Keratinocyte (primary cell): ENCODE measurements at places on chromosomes 16 and 17.

DNA sequence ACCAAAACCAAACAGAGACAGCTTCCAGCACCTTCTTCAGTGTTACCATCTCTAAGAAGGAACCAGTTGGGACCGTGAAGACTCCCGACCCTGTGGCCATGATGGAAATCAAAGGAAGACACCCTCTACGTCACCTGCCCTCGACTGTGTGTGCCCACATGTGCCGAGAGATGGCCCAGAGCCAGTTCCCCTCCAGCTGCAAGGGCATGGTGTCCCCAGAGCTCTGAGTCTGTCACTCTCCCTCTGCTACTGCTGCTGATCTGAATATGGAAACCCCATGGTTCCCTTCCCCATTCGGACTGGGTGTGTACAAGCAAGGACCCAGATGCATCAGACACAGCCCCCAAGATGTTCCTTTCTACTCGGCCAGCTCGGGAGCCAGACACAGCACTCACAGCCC is 76.4 kb downstream of the SOCS1 start:
- DNase-seq, result no peak

DNA sequence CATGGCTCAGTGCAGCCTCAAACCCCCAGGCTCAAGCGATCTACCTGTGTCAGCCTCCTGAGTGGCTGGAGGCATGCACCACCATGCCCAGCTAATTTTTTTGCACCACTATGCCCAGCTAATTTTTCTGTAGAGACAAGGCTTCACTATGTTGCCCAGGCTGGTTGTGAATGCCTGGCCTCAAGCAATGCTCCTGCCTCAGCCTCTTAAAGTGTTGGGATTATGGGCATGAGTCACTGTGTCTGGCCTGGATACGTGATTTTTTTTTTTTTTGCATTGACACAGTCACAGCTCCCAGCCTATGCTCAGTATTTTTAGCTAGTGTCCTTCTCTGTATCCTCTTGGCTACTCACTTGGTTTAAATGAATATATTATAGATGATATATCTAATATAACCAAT is 377.0 kb upstream of the TNRC6C start:
- DNase-seq, result peak; percentile 49

DNA sequence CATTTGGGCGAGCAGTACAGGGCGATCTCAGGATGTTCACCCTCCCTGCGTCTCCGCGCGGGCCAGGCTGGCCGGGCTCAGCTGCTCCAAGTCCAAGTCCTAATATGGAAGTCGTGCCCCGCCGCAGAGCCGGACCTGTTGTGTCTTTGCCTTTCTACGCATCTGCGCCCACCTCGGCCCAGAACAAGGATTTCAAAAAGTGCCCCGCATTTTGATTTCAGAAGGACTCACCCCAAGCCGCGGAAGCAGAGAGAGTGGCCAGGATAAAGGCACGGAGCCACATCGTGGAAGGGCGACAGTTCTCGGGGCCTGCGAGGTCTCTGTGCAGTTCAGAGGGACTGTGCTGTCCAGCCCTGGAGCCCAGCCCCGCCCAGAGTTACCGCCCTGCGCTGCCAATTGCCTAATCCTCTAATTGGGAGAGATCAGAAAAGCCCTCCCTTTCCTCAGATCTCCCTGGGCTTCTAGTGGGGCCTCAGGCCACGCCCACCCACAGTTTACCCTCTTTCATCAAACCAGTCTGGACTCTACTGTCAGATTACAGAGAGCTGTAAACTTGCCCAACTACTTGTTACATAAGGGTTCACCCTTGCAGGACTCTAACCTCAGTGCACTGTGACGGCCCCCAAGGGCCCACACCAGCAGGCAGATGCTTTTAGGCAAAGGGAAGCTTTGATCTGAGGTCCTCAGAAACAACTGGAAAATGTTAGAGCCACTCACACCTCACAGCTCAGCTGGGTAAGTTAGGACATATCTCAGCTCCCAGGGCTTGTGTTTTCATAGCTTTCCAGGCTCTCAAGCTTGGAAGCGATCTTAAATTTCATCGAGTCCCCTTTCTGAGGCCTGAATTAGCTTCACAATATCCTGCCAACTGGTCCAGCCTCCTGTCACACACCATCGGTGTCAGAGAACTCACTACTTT is at the start of gene CES1:
CES1 (minus strand) TSS at position 324 of the 919 bp plus-strand sequence; CDS start at position 283, 41 bp downstream.
- no peak for DNase-seq

DNA sequence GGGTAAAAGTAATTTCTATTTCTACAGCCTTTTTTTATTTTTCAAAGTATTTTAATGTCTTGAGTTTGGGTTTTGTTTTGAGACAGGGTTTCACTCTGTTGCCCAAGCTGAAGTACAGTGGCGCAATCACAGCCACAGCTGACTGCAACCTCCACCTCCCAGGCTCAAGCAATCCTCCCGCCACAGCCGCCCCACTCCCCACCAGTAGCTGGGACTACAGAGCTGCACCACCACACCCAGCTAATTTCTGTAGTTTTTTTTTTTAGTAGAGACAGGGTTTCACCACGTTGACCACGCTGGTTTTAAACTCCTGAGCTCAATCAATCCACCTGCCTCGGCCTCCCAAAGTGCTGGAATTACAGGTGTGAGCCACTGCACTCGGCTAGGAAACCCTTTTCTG is 44.0 kb downstream of the TUBD1 start:
- DNase-seq, result no peak

GRCh38 chr16:75096656-75097055 is 19.9 kb downstream of the LDHD start:
- no peak for DNase-seq

DNA sequence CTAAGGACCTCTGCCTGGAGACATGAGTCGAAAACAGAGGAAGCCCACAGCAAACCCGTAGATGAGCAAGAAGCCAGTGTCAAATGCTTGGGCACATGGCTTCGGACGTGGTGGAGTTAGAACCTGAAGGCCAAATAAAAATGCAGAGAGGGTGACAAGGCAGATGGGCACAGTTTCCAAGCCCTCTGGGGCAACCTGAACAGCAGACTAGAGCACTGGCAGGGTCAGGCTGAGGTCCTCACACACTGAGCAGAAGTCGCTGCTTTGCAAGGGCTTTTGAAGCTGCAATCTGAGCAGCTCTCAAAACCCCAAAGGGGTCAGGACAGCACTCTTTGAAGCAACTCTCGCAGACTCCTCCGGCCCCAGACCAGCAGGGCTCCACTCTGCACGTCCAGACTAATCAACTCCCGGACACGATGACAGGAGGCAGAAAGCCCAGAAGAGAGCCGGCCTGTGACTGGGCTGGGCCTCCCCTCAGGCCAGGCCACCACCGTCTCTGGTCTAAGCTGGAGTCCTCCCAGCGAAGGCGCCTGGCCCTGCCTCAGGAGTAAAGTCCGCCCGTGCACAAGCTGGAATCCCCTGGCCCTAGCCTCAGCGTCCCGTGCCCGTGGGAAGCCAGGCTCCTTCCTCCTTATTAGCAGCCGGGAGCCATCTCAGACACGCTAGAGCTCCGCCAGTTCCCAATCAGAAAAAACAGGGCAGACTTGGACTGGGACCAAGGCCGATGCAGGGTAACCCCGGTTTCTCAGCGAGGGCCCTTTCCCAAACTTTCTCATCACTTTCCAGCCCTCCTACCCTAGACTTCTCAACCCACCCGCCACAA is 924 bp downstream of the SMARCD2 start:
- DNase-seq, result no peak

DNA sequence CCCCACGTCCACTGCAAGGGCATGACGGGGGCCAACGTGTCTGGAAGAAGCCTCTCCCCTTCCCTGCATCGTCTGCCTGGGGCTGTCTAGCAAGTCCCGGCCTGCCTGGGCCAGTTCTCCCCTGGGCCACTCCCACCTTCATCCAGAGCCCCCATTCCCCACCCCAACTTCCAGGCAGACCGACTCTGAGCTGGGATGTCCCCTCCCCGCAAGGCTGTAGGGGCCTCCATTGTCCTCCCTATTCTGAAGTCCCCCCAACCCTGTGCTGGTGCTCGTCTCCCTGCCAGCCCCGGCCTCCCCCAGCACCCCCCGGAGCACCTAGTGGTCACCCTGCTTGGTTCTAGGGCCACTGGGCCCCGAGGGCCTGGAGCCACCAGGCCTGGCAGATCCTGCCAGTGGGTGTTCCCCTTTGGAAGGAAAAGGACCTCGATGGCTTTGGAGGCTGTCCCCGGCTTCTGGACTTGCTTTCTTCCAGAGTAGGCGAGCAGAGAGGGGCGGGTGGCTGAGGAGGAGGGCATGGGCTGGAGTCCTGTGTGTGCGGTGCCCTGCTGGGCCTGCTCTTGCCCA is 4.8 kb downstream of the GLIS2 start:
- no peak for DNase-seq

- peak; percentile 36 for DNase-seq
These were observed 329 bp downstream of the KPNB1 start for GRCh38 chr17:47649972-47650524.

DNA sequence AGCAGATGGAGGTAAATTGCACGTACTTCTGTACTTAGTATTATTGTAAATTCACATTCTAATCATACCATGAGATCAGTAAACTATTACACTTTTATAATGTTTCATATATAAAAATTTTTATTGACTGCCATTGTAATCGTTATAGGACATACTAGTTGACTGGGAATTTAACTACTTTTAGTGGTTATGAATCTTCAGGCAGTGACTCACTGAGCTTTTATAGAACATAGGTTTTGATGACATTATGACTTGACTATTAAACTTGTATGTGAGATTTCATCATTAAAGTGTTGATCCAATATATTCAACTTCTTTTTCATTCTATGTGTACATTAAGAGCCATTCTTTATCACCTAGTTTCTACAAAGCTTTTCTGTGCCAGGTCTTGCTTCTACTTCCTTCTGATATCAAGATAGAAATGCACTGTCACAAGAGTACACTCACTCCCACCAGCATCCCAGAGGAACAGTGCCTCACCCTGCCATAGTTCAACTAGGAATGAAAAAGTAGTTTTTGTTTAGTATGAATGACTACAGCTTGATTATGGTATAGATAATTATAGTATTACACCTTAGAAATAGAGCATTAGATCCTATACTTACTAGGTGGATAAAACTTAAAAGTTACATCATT is 142.4 kb upstream of the RBL2 start:
- no peak for DNase-seq

GRCh38 chr16:64470916-64471315 is 650.9 kb downstream of the CDH11 start:
- DNase-seq, result no peak

DNA sequence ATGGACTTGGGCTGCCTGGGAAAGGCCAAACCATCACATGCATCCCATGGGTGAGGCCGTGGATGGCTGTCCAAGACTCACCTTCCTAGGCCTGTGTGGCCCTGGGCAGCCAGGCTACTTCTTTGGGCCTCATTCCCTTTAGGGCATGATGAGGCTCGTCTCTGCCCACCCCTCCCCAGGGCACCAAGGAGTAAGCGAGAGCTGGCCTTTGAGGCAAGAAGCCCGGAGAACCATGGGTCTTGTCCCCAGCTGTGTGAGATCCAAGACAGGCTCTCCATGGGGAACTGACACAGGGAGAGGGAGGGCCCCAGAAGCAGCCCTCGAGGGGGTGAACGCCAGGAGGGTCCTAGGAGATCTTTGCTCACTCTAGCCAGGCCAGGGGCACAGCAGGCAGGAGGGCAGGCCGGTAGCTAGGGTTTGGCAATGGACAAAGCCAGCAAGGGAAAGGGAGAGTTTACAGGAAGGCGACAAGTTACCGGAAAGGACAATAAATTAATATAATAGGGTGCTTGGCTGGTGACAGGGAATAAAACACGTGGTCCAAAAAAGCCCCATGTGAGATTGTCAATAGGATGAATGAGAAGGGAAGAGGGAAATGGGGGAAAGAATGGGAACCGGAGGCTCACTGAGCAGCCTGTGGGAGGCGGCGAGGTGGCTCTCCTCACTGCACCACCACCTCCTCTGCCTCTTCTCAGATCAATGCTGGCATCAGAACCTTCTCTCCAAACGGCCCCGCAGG is 119.1 kb downstream of the SDK2 start:
- DNase-seq, result no peak

GRCh38 chr17:42225646-42226045 is 31.4 kb upstream of the GHDC start:
- DNase-seq, result no peak

DNA sequence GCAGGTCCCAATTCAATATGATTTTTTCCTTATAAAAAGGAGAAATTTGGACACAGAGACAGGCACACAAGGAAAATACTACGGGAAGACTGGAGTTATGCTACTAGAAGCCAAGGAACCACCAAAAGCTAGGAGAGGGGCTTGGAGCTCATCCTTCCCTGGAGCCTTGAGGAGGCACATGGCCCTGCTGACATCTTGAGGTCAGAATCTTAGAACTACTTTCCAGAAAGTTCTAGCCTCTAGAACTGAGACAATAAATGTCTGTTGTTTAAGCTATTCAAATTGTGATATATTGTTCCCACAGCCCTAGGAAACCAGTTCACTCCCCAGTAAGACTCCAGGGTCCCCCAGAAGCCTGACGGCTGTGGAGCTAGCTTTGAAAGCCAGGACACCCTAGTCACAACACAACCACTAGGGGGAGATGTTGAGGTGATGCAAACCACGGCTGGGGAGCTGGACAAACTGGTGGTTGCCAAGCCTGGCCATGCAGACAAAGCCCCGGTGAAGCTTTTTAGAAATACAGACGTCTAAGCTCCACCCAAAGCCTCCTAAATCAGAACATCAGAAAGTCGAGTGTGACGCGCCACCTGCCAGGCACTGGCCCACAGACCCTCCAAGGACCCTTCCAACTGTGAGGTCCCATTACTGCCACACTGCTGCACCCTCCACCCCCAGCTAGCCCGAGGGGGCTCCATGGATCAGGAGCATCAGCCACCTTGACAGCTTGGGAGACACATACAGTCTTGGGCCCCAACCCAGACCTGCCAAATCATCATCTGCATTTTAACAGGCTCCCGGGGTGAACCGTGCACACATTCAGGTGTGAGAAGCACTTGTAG is 106.4 kb downstream of the SLC39A11 start:
- peak; percentile 28 for DNase-seq

DNA sequence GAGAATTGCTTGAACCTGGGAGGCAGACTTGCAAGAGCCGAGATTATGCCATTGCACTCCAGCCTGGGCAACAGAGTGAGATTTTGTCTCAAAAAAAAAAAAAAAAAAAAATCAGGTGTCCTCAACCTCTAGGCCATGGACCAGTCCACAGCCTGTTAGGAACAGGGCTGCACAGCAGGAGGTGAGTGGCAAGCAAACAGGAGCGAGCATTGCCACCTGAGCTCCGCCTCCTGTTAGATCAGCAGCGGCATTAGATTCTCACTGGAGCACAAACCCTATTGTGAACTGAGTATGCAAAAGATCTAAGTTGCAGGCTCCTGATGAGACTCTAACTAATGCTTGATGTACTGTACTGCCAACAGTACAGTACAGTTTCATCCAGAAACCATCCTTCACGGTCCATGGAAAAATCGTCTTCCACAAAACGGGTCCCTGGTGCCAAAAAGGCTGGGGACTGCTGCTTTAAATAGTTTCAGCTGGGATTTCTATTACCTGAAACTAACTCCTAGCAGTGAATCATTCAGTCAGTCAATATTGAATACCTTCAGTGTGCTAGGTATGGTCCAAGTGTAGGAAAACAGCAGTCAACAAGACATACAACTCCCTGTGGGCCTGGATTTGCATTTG is 56.3 kb upstream of the DHX40 start:
- DNase-seq, result no peak
